ENCODE measurements at places on chromosomes 3 and 15.

DNA sequence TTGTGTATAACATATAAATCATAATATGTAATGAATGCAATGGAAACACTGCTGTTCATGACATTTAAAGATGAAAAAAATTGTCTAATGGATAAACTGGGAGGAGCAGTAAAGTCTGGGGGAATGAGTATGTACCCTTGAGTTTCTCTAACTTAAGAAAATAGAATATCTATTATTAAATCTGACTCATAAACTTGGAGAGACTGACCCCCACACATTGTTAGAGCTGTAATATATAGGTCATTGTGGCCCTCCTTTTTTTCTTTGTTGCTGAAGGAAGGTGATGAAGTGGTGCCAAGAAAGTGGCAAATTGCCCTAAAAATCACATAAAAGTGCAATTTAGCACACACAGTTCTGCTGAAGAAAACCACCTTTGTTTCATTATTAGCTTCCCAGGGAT, 389.8 kb upstream of the RARB start:
- no peak for DNase-seq

DNA sequence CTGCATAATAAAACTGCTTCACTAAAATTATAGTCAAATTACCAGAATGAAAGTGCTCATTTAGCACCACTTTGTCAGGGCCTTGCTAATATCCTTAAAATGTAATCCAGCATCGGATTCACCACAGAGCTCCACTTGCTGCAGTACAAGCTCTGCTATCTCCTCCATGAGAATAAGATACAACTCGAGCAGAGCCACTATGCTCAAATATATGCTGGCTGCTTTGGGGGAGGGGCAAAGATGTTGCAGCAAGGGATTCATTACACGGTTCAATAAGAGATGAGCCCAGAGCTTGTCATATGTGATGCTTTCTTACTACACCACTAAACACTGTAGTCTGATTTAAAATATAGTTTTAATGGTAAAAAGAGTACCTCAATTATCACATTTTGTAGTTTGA, 72.2 kb downstream of the DLG1 start:
- DNase-seq = no peak

DNA sequence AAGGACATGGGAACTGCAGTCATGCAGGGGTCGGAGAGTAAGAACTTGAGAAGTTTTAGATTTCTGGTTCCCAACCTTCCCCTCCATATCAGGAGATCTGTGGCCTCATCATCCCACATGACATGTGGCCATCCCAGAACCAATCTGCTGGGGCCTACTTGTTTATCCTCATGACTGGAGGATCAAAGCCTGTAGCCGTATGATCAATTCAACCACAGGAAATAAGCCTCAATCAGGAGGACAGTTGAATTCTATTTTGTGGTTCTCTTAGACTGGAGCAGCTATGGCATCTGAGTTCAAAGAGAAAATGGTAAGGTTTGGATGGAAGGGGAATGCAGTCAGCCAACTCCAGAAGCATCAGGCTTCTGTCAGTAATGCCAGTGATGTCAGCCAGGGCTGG, 57.2 kb downstream of the IL16 start:
- no peak for DNase-seq

DNA sequence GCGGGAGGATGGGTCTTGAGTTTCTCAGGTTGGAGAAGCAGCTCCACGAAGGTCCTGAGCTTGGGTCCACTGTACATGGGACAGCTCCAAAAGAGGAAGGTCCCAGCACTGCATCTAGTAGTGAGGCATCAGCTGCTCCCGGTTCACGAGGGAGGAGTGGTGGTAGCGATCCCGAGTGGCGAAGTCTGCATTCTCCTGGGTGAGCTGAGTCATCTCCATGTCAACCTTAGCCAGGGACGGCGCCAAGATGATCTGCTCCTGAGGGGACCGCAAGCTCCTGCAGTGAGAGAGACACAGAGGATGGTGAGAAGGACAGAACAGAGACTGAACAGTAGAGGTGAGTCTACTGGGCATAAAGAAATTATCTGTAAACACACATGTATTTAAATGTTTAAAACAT, 28.0 kb upstream of the HEG1 start:
- no peak for DNase-seq

- DNase-seq = no peak
Observed at GRCh38 chr3:45465192-45465591, 76.8 kb downstream of the LARS2 start.

DNA sequence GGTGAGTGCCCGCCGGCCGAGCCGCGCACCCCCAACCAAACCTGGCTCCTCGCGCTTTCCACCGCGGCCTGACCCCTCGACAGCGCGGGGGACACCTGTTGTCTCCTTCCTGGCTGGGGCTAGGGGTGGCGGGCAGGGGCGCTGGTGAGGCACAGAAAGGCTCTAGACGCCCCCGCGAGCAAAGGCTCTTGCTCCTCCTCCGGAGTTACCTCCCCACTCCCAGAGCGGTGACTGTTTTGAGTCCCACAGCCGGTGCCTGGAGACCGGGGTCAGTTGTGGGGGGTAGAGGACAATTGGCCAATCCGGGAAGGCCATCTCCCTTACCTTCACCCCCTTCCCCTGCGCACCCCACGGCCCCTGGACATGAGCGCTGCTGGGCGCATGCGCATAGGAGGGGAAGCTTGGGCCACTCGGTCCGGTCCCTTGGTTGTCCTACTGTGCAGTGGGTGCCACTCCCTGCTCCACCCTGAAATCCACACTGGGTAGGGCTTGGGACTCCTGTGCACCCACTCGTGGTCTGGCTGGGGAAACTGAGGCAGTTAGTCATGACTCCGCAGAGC, 554 bp downstream of the CHST13 start:
- peak; percentile 69 for DNase-seq

DNA sequence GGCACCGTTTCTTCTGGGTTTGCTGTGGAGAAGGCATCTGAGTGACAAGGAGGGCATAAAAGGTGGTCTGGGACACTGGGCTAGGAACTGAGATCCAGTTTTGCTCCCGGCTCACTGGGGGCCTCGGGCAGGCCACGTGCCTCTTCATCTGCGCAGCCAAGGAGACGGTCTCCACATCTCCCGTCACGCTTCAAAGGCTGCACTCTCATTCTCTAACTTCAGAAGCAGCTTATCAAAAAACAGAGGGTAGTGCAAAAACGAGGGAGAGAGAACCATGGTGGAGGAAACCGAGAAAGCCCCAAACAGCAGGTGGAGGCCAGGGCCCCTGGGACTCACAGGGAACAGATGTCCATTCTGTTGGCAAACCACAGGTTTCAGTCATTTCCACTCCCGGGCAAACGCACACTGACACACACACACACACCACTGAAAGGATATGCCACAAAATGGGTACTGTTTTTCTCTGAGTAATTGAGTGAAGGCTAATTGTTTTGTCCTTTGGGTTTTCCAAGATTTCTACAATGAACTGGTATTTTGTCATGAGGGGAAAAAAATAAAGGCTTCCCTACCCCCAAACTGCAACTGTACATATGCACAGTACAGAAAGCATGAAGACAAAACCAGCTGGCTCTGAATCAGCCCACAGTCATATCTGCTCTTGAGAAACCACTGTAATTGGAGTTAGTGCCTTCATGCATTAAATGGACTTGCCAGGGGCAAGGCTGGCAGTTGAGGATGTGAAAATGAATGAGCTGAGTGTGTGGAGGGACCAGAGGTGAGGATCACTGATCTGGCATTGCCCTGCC, 71.9 kb downstream of the MGLL start:
- DNase-seq = no peak

DNA sequence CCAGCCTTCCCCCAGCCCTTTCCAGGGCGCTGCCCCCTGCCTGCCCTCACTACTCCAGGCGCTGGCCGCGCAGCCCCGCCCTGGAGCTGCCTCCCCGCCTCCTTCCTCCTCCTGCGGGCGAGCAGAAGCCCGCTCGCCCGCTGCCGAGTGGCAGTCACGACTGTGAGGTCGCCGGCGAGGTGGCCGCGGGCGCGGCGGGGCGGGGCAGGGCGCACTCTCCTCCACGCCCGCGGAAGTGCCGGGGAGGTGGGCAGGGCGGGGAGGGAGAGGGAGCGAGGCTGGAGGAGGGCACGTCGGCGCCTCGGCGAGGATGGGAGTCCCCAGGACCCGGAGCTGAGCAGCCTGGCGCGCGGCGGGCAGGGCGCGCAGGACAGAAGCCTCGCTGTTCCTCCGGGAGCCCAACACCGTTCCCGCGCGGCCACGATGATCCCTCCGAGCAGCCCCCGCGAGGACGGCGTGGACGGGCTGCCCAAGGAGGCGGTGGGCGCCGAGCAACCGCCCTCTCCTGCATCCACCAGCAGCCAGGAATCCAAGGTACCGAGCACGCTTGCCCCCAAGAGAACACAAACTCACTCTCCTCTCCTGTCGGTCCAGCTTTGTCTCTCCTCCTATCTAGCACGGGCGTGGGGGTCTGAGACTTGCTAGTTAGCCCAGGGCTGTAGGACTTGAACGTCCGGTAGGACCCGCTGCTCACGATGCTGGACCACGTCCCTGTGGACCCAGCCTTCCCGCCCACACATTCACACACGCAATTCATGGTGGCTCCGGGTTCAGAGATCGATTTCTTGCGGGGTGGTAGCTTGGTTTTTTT, at the start of gene STAC:
TSS of gene STAC (plus strand) at position 284 of the 811 bp plus-strand sequence. CDS start at position 424, 140 bp downstream.
- DNase-seq = no peak

Data from right lobe of liver (tissue), 6 donors.